Effector memory CD8-positive, alpha-beta T cell (primary cell): ENCODE measurements at places on chromosomes 1 and 21.
A peak's percentile ranks its signal among the peaks of the same experiment; 100 is the strongest.

GRCh38 chr1:9960011-9960410 is 16.7 kb downstream of the NMNAT1 start:
- no peak for DNase-seq

DNA sequence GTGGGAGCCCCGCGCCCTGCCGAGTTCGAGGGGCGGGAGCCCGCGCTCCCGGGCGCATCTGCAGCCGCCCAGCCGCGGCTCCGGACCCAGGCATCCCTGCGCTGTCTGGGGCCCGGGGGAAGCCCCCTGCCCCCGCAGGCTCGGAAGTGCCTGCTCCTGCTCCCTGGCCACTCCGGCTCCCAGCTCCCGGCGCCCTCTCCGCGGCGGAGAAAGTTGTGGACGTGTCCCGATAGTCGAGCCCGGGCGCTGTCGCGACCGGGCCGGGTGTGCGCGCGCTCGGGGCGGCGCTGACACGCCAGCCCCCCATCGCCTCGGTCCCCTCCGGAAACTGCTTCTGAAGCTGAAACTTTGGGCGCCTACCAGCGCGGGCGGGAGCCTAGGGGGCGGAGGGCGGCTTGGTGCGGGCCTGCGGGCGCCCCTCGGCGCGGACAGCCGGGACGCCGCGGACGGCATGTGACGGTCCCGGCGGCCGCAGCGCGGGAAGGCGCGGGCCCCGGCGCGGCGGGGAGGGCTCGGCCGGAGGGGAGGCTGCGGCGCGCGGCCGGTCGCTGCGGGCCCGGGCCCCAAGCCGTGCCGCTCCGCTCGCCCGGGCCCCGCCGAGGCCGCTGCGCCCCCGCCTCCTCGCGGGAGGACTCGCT is 515 bp downstream of the MAN1C1 start:
- DNase-seq: peak; percentile 39

DNA sequence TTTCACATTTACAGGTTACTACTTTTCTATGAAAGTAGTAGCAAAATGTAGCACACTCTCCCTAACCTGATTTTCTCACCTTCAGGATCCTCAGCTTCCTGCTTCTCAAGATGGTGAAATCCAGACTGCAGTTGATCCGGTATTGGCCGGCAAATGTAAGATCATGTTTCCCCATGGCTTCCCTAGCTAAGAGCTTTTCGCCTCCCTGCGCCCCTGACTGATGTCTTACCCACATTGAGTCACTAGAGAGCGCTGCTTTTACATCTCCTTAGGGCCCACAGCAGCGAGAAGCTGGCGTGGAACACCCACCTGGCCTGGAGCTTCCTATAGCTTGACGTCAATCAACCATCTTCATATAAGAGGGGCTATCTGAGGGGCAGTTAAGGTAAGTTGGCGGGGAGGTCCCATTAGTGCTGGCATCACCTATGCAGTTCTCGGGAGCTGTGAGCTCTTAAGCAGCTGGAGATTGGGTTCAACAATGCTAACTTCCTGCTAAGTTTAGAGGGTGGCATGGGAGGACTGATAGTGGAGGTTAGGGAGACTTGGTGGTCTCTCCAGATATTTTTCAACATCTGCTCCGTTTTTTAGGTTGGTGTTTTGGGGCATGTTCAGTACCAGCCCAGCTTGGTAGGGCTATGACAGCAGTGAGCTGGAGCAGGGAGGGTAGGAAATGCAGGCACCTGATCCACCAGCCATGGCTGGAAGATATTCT is 5.5 kb downstream of the PTPN7 start:
- peak; percentile 55 for DNase-seq

DNA sequence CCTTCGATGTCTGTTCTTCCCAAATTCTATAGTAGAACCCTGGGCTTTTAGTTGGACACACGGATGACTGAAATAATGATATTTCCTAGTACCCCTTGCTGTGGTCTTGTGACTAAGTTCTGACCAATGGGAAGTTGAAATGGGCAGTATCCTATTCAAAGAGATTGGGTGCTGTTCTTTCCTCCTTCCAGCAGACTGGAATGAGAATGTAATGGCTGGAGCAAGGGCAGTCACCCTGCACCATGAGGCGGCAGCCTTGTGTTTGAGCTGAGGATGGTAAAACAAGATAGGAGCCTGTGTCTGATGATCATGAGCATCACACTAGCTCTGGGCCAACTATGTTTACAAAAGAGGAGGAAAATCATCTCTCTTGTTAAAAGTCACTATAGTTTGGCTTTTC is 5.1 kb upstream of the SRM start:
- no peak for DNase-seq

GRCh38 chr1:207355060-207355459 is 33.6 kb downstream of the CD55 start:
- DNase-seq: no peak

GRCh38 chr1:233960386-233960785 is 55.9 kb downstream of the SLC35F3 start:
- DNase-seq: no peak

GRCh38 chr1:29793101-29793546 is 556.8 kb downstream of the PTPRU start:
- peak; percentile 51 for DNase-seq

- DNase-seq: no peak
Observed at GRCh38 chr1:91795591-91796389, 90.2 kb downstream of the TGFBR3 start.

DNA sequence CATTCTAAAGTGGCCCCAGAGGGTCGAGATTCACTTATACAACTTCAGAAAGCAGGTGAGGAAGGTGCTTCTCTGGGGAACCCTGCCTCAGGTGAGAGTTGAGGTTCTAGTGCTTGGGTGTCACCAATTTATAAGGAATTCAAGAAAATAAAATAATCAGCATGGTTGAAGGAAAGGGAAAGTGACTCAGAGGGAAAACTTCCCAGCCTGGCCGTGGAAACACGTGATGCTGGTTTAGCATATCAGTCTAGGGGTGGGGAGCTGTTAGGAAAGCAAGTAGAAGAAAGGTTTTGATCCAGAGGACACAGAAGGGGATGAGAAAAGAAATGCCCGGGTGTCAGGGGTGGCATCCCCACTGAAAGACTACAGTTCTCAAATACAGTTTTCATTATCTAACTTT is 37.7 kb upstream of the TMEM125 start:
- DNase-seq: no peak

- DNase-seq: no peak
Observed at GRCh38 chr1:95085376-95085775, 12.6 kb upstream of the ALG14 start.

- DNase-seq: no peak
Observed at GRCh38 chr1:209231476-209232156, 351.9 kb upstream of the CAMK1G start.

DNA sequence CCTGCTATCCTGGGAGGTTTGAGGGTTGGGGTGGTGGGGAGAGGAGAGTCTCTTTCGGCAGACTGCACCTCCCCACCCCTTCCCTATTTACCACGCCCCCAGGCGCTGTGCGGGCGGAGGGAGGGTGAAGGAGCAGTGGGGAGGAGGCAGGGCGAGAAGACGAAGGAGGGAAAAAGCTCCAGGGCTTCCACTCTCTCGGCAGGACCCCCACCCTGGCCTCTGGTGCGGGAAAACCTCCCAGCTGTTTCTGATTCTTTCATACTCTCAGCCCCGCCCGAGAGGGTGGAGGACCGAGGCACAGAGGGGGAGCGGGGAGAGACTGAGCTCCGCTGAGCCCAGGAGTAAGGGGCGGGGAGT is 866 bp upstream of the WNT2B start:
- peak; percentile 18 for DNase-seq
